ENCODE measurements at places on chromosomes 3 and 15. TPM values are rescaled to one million over a fixed set of nuclear protein-coding genes. Genes with fewer than 3 reads are reported as not detected.

The KIF9 gene
- total RNA-seq: 3.4 TPM

The CSTA gene
- not detected for total RNA-seq

The ISL2 gene
- total RNA-seq: 3.7 TPM

The HESX1 gene
- 0.98 TPM for total RNA-seq

The ARRDC4 gene
- total RNA-seq: 0.18 TPM

The NR2E3 gene
- not detected for total RNA-seq

The LEO1 gene
- total RNA-seq: 31.2 TPM

The RFT1 gene
- 27.6 TPM for total RNA-seq

The UBAP1L gene
- total RNA-seq: 3.0 TPM

The LRCH3 gene
- total RNA-seq: 65.8 TPM

The SCN5A gene
- total RNA-seq: 0.10 TPM

GRCh38 chr3:186208296-186208989 is 99.6 kb upstream of the ETV5 start:
- no peak for DNase-seq

DNA sequence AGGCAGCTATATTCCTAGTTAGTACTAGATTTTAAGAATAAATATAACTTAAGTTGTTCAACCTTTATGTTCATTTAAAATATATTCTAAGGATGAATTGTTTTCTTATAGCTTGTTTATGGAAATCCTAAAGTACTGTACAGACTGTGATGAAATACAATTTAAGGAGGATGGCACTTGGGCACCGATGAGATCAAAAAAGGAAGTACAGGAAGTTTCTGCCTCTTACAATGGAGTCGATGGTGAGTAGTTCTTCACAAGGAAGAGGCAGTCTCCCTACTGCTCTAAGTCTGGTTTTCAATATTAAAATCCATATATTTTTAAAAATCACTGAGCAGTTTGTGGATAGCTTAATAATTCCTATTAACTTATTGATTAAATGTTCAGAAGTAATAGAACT is 29.6 kb downstream of the CALML4 start:
- DNase-seq: no peak

DNA sequence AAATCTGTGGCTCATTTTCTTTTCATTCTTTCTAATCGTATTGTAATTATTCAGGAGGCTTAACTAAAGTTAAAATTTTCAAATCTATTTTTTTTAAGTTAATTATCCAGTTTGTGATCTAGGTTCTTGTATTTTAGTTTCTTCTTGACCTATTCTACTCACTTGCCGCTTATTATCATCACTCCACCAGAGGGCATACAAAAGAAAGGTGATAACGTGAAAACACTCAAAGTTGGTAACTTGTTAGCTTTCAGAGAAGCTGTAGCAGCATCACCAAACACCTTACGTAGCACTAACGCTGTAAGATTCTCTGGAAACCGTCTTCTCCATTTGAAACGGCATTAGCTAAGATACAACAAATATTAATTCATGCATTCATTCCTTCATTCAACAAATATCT is 4.8 kb downstream of the GNB4 start:
- no peak for DNase-seq

DNA sequence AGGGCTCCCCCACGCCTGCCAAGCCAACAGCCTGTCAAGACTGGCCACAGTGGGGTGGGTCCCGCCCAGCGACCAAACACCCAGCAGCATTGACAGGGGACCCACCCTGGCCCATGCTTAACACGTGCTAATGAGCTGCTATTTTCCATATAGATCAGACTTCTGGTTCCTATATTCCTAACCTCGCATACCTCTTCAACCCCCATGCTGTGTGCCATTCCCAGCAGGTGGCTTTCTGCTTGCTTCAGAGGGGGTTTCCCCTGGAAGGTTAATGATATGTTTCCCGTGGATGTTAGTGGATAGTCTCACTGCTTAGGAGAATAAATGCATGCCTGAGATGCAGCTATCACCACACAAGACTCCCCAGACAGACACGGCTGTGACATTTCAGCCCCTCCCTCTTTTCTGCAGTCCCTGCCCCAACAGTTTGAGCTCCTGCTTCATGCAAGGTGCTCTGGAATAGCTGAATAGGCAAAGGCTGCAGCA is 37.9 kb upstream of the MGLL start:
- no peak for DNase-seq

DNA sequence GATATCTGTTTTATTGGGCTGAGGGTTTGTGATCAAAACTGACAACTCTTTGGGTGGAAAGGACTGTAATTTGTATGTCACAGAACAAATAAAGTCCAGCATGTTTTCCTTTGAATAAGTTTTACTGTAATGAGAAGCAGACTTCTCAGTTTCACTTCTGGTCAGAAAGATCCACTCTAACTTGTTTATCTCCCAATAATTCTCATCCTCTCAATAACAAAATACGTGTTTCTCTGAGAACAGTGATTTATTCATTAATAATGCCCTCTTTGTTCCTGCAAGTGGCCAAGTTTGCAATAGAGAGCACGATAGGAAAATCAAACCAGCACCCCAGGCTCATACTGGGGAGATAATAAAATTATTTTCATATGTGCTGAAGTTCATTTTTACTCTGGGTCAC is 190.6 kb downstream of the CNTN3 start:
- no peak for DNase-seq

DNA sequence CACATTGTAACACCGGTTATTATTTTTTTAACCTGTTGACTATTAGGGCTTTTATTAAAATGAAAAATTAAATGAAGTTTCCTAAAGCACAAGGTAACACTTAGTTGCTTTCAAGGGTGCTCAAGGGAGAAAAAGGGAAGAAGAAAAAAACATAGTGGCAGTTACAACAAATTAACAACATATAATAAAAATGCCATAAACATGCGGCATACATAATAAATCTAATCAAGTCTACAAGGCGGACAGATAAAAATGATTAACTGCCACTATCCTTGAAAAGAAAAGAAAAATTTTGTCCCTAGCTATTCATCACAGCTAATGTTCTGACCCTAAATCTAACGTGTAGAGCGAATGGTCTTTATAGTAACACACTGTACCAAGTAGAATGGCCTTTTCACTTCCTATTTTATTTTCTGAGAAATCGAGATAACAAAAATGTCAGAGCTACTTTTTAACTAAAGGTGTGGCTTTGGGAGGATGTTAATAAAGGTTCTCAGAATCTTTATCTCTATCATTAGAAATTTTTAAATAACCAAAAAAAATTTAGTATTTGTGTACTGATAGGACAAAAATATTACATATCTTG is 194.9 kb downstream of the FOXP1 start:
- DNase-seq: no peak

GRCh38 chr3:66744986-66745385 is 244.2 kb upstream of the LRIG1 start:
- no peak for DNase-seq

- DNase-seq: no peak
Measured at GRCh38 chr15:66659384-66659783, 42.7 kb upstream of the SMAD6 start.

DNA sequence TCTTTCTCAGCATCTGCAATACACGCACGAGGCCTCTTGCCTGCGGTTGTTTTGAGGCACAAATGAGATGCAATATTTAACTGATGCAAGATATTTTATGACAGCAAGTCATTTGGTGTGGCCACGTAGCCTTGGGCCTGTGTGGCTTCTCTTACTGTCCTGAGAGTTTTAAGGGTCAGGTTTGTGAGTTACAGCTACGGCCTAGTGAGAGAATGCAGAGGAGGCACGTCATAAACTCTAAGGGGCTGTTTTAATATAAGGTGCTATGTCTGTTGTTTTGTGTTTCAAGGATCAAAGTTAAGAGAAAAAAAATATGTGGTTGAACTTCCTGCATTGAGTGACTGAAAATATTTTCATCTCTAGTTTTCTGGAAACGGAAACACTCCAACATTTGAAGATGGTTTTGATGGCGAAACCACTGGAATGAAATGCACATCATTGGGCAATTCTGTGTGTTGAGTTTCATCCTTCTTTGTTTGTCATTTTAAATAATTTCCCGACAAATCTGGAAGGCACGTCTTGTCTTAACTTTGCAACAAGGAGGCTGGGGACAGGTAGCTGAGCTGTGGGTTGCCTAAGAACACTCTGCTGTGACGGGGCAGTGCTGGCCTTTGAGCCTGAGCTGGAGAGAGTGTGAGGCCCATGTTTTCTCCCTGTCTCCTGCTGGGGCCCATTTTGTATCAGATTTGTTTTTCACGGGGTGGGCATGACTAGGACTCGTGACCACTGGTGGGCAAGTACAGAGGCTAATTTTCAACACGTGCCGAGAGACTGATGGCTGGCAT is 5.1 kb downstream of the APBA2 start:
- DNase-seq: peak; percentile 17

DNA sequence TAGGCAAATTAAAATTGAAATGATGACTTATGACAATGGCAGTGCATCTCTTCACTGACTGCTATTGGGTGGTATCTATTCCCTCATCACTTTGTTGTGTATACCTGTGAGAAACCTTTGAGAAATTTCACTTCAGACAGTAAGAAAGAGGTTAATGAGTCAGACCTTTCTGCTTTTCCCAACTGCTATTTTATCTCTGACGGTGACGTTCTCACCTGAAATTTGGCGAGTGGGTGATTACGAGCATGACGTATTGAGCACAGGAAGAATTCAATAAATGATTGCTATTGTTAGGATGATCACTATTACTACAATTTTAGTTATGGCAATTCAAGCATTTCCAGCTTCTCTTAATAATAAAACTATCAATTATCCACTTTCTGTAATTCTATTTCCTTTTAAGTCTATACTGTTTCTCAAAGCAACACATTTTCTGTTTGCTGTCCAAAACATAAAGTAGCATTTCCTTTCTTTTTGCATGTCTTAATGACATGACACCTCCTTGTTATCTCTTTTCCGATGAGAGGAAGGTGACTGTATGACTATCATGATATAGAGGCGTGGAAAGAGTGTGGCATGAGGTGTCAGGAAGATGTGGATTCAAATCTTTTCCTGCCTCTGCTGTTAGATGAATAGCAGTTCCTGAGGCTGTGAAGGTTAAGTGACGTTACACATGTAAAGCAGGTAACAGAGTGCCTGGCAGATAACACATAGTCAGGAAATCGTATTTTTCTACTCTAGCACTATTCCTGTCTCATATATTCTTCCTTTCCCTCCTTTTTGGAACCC is 504.9 kb upstream of the SEMA6D start:
- no peak for DNase-seq

DNA sequence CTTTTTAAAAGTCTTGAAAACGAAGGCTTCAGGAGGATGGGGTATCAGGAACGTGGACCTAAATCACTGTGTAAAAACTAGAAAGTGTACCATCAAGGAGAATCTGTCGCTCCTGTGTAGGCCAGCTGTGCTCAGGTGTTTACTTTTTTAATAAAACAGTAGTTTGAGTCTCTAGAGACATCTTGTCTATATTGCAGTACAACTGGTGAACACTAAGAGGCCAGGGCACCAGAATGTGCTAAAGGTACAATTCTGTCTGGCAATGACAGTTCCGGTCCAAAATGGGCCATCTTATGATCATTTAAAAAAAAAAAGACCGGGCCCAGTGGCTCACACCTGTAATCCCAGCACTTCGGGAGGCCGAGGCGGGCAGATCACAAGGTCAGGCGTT is 61.8 kb upstream of the MCF2L2 start:
- DNase-seq: no peak

- no peak for DNase-seq
Measured at GRCh38 chr15:85457392-85457968, 77.1 kb downstream of the AKAP13 start.

DNA sequence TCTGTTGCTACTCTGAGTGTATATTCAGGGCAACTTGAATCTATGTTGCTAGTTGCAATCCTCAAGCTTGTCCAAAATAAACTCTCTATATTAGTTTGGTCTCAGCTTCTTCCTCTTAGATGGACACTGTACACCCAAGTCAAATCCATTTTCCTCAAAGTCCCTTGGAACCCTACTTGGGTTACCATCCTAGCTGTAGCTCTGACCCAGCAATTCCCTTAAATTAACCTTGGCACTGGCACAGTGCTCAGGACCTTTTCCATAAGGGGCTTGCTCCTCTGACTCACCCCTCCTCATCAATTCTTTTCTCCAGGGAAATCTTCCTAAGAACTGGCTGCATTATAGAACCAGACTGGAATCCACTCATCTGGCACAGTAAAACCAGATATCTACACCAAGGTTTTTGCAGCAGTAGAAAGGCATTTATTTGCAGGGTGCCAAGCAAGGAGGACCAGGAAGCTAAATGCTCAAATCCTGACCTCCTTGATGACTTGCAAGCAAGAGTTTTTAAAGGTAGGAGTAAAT is 44.9 kb upstream of the B3GALNT1 start:
- no peak for DNase-seq

DNA sequence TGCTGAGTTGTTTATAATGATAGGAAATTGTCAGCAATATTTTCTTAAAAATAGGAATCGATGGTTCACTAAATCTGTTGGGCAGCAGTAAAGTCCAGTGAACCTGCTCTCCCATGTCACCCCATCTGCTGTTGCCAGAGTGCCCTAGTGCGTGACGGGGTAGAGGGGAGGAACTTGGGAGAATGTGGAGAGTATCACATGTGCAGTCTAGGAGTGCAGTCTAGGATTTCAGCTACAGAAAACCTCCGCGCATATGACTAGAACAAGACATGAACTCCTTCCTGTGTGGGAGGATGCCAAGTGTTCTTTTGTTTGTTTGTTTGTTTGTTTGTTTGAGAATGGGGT is 74.6 kb upstream of the ACAD9 start:
- DNase-seq: no peak

- DNase-seq: no peak
Measured at GRCh38 chr3:123661973-123662372, 77.1 kb upstream of the HACD2 start.

DNA sequence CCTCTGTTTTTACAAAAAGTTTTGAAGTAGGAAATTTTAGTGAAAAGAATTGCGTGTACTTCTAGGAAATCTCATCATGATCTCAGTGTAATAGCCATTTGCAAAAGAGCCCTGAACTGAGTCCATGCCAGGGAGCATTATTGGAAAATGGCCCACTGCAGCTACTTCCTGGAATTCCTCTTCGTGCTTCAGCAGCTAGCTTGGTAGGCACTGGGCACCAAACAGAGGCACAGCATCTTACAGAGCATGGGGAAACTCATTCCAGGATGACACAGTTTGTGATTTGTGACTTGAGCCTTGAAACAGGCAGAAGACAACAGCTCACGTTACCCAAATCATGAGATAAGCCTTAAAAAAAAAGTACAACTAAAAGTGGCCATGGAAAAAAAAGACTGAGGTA is 179.1 kb downstream of the WDR72 start:
- no peak for DNase-seq

GRCh38 chr3:117149584-117149983 is 440.0 kb downstream of the TUSC7 start:
- DNase-seq: no peak
